ENCODE measurements at places on chromosomes 4 and X.

DNA sequence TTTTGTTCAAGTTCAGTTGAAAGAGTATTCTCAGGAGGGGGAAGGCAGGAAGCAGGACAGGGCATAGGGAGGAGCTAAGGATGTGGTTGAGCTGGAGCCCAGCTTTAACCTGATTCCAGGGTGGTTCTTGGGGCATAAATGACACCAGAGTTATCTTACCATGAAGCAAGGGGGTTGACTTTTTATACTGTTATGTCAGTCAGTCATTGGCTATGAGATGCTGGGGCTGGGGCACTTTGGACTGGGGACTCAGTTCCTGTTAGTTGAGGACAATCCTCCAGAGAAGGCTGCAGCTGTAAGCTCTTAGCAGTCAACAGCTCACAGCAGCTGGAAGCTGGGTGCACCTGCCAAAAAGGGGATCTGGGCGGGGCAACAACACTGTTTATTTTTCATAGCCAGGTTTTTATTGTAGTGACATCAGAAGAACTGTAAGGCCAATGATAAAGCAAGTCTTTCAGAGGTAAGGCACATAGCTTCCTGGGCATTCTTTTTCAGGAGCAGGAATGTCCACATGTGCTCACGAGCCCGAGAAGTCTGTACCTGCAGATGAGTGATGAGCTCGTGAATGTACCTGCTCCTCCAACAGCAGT is 78.5 kb downstream of the MID1IP1 start:
- DNase-seq = no peak

DNA sequence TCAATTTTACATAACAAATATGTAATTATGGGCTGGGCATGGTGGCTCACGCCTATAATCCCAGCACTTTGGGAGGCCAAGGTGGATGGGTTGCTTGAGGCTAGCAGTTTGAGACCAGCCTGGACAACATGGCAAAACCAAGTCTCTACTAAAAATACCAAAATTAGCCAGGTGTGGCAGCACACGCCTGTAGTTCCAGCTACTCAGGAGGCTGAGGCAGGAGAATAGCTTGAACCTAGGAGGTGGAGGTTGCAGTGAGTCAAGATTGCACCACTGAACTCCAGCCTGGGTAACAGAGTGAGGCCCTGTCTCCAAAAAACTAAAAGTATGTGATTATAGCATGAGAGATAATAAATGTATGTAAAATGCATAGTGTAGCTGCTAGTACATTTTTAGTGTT is 229.0 kb downstream of the PPARGC1A start:
- no peak for DNase-seq

GRCh38 chrX:115583496-115584004 is 22.6 kb downstream of the PLS3 start:
- no peak for DNase-seq

DNA sequence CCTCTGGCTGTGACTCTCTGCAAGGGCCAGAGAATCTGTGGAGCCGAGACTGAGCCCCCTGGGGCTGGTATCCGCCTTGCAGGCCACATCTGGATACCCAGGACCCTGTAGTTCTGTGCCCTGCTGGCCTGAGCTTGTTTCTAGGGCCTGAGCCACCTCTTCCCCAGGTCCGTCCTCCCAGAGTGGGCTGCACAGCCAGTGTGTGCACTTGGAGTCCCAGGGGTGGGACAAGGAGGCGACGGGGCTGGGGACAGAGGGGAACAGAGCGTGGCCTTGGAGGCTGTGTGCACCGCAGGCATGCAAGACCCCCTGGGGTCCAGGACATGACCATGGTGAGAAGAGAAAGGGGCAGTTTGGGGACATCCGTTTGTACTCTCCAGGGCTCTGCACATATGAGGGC is 105.5 kb downstream of the SORCS2 start:
- no peak for DNase-seq

GRCh38 chr4:140423106-140423505 is 4.3 kb downstream of the CLGN start:
- DNase-seq = no peak

DNA sequence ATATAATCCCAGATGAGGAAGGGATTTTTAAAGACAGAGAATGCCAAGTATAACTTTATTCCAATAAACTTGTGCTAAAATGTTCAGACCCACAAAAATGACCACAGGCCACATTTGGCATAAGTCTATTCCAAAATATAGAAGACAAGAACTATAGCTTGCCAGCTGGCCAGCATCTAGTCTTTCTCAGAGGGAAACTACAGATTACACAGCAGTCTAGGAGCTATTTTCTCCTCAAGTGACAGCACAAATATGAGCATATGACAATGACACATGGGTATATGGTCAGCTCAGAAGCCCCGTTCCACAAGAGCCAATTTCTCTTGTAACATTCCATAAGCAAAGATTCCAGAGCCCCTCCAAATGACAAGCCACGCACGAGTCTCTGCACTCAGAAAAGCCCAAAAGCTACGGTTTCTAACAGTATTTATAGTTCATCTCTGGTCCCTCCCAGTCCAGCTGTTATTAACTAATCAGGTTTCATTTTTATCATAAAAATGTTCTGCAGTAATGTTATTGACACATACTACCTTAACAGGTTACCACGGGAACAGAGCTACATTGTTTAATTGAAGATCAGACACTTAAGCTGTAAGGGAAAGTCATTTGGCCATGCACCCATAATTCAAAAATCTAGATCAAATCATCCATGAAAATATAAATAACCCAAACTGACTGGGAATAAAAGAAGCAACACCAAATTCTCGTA is 70.3 kb downstream of the RAB28 start:
- DNase-seq = no peak

DNA sequence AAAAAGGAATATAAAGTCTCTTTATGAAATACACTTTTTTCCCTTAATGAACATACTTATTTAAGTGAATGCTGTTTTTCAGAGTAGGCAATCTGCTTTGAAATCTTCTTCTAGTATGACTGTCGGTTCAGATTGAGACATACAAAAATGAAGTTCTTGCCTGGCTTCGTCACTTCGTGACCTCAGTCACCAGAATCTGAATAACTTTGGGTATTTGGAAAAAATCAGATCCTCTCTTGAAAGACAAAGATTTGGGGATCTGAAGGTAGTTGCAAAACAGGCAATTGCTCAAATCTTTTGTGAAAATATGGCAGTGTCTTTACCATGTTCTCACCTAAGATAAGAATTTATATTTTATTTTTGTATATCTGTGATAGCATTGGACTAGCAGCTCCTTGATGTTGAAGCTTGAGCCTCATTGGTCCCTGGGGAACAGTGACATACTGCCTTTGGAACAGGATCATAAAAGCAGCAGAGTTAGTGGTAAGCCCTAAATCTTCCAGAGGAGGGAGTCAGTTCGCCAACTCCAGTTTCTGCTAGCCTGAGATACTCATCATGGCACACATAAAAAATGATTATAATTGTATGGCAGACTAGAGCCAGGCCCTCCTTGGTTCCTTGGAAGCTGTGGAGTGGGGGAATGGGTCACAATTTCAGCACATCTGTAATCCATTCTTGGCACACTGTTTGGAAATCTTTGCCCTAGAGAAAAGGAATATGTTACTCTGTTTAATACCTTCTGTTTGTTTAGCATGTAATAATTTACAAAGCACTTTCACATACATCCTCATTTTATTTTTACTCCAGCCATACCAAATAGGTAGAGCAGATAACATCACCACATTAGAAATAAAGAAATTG is 5.0 kb downstream of the ARFIP1 start:
- DNase-seq = no peak

All from immature natural killer cell (primary cell).